WTC11 (cell line): ENCODE measurements at places on chromosomes 4 and X. TPM values are rescaled to one million over a fixed set of nuclear protein-coding genes. Genes with fewer than 3 reads are reported as not detected.

The PITX2 gene
- 11.3 to 24.9 TPM (median 12.2 TPM) in 3 replicates for total RNA-seq

The GLRB gene
- 0.31 to 1.3 TPM (median 0.71 TPM) in 3 replicates for total RNA-seq

The SMR3B gene
- total RNA-seq: not detected in 3 replicates

The SPANXB1 gene
- not detected in 3 replicates for total RNA-seq

The GAGE1 gene
- 1.2 TPM in 1 of 3 replicates, not detected in the others for total RNA-seq

The CPE gene
- total RNA-seq: 9.2 to 12.4 TPM (median 10.9 TPM) in 3 replicates

The DAPP1 gene
- 0.07 TPM in 1 of 3 replicates, not detected in the others for total RNA-seq

The HSFX4 gene
- not detected in 3 replicates for total RNA-seq

GRCh38 chr4:1872870-1873269 is 1.7 kb downstream of the NSD2 start:
- DNase-seq: no peak

- no peak for DNase-seq
Observed at GRCh38 chr4:38056011-38056685, 96.0 kb downstream of the PTTG2 start.

- no peak for DNase-seq
Observed at GRCh38 chr4:148823419-148823769, 381.2 kb upstream of the NR3C2 start.

- no peak for DNase-seq
Observed at GRCh38 chr4:25235401-25235800, 1.6 kb downstream of the PI4K2B start.

DNA sequence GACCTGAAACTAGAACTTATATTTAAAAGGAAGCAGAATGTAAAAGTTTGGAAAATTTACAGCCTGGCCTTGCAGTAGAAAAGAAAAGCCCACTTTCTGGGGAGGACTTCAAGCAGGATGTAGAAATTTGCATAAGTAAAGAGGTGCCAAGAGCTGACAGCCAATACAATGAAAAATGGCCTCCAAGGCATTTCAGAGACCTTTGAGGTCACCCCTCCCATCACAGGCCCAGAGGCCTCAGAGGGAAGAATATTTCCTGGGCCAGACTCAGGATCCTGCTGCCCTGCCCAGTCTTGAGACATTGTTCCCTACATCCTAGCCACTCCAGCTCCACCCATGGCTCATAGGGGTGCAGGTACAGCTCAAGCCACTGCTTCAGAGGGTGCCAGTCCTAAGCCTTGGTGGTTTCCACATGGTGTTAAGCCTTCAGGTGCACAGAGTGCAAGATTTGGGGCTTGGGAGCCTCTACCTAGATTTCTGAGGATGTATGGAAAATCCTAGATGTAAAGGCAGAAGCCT is 518.9 kb upstream of the INTU start:
- no peak for DNase-seq

DNA sequence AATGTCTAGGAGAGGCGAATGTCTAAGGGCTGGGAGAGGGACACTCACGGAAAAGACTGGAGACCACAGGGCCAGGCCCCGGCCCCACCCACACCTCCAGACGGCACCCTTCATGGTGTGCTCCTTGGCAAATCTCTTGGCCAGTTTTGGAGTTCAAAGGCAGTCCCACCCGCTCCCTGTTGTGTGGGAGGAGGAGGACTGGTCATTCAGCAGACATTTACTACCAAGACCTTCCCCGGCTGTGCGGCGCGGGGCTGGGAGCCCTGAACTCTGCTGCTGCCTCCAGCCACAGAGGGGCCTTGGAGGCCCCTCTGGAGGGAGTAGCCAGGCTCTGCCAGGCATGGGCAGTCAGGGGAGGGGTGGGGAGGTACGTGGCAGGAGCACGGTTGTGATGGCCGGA is 8.7 kb upstream of the TBC1D14 start:
- DNase-seq: no peak

GRCh38 chr4:67546971-67547370 is 1.7 kb upstream of the CENPC start:
- no peak for DNase-seq

- no peak for DNase-seq
Observed at GRCh38 chr4:20248155-20248558, 3.5 kb upstream of the SLIT2 start.

DNA sequence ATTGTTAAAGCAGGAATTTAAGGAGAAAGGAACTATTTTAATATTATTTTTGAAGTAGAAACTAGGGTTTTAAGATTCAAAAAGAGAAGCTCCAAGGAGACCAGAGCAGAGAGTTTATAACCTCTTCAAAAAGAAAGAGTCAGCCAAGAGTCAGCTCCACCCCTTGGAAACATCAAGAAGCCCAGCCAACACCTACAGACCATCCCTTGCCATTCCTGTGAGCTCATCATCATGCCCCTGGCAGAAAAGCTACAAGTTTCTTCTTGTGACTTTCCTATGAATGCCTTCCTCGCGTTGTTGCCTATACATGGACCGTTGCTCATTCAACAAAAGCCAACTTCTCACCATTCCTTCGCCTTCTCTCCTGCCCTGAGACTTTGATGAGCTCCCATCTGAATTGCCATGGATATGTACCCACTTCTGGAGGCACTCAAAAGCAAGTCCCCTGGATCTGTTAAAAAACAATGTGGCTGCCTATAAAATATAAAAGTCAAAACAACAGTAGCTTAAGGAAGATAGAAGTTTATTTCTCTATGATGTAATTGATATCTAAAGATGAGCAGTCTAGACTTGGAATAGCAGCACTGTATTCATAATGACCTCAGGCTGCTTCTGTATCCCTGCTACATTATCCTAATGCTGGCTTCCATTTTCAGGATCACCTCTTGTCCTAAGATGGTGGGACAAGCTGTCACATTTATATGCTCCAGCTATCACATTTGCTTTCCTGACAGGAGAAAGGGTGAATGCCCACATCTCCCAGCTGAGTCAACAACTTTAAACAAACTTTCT is 20.3 kb downstream of the PLRG1 start:
- no peak for DNase-seq

DNA sequence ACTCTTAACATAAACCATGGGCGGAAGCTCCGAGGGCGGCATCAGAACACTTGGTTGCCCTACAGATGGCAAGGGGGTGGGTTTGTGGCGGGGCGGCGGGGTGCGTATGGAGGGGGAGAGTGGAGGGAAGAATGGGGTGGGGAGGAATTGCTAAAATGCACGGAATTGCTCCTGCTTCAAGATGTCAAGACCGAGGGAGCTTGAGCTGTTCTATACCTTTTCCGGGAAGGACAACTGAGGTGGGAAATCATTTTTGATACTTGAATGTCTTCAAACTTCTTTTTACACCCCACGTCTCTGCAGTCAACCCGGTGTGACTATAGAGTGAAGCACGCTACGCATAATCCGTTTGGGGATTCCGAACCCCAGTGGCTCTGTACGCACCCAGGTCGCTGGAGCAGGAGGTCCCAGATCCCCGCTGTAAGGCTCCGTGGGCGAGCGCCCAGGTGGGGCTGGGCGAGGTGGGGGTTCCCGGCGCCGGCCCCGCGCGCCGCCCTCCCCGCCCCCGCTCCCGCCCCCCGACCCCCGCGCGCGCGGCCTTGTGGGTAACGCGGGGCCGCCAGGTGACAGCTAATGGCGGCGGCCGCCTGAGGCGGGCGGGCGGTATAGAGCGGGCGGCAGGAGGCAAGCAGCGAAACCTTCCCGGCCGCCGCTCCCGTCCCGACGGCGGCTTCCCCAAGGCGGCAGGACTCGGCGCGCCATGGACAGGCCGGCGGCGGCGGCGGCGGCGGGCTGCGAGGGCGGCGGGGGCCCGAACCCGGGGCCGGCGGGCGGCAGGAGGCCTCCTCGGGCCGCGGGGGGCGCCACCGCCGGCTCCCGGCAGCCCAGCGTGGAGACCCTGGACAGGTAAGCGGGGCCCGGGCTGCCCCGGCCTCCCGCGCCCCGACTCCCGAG is at the start of gene MTMR1:
MTMR1 (plus strand) TSS at position 566 of the 894 bp plus-strand sequence; CDS start at position 701, 135 bp downstream.
- DNase-seq: no peak

- no peak for DNase-seq
Observed at GRCh38 chr4:113869743-113870375, 108.3 kb upstream of the CAMK2D start.

DNA sequence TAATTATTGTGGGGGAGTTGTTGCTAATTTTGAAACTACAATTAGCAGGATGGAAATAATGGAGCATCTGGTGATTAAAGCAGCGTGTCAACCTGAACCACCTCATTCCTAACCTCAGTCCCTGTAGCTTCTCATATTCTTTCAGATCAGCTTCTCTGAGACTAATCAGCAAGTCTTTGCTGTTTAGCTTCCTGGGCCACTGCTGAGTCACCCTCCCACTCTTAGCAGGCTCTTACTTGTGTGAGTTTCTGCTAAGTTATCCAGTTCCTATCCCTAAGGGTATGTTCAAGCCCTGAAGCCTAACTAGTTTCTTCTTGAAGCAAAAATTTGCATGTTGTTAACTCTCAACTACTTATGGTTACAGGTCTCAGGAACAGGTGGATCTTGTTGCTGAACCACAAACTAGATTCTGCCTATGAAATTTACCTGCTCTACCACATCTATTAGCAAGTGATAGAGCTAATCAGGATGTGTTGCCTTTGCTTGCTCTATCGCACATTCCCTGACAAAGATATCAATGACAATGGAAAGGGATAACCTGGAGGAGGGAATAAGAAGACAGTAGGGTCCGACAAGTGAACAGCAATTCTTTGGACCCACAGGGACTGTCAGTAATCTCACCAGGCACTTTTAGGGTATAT is 134.2 kb downstream of the EIF4E start:
- no peak for DNase-seq

DNA sequence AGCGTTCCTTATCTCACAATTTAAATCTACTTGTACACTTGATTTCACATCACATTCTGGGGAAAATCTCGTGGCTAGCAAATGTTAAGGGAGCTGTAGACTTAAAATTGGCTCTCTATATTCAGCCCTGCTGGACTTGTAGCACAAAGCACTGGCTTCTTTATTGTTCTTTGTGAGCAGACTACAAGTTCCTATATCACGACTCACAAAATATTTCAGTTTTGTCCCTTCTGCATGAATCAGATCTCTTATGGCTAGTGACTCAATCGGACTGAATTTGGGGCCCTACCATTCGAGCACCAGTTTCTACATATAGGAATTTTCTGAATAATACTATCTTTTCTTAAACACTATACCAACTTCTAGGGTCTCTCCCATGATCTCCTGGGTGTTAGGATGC is 390.1 kb downstream of the ADAM29 start:
- no peak for DNase-seq

GRCh38 chr4:173194157-173194556 is 25.5 kb downstream of the GALNT7 start:
- no peak for DNase-seq

GRCh38 chr4:44817930-44818329 is 91.6 kb upstream of the GNPDA2 start:
- no peak for DNase-seq

GRCh38 chrX:74788545-74789086 is 136.6 kb downstream of the NEXMIF start:
- no peak for DNase-seq

GRCh38 chr4:67762086-67762485 is 7.9 kb upstream of the GNRHR start:
- DNase-seq: no peak

- no peak for DNase-seq
Observed at GRCh38 chrX:74446876-74447275, 25.6 kb downstream of the SLC16A2 start.

- DNase-seq: peak; percentile 40
Observed at GRCh38 chrX:118116713-118117550, at the start of gene KLHL13. TSS of gene KLHL13 (minus strand) at chrX:118116810. CDS start at chrX:118028473, 88,337 bp downstream.
